ENCODE measurements at places on chromosomes 13 and 19.

DNA sequence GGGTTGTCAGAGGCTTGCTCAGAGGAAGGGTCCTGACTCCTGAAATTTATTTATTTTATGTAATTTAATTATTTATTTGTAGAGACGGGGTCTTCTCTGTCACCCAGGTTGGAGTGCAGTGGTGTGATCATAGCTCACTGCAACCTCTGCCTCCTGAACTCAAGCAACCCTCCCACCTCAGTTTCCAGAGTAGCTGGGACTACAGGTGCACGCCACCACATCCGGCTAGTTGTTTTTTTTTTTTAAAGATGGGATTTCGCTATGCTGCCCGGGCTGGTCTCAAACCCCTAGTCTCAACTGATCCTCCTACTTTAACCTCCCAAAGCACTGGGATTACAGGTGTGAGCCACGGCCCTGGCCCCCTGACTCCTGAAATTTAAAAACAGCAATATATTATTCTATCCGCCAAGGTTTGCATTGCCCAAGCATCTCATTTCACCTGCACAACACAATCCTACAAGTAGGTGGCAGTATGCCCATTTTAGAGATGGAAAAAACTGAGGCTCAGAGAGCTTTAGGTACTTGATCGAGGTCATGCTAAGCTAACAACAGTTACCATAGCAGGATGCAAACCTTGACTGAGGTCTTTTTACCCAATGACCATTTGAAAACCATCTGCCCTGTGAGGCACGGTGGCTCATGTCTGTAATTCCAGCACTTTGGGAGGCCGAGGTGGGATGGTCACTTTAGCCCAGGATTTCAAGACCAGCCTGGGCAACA, 18.1 kb downstream of the ARHGEF18 start:
- no peak for DNase-seq

GRCh38 chr13:114157869-114158495, 21.1 kb upstream of the CFAP97D2 start:
- DNase-seq = no peak

GRCh38 chr13:51396352-51396751, 56.5 kb downstream of the INTS6 start:
- DNase-seq = no peak

DNA sequence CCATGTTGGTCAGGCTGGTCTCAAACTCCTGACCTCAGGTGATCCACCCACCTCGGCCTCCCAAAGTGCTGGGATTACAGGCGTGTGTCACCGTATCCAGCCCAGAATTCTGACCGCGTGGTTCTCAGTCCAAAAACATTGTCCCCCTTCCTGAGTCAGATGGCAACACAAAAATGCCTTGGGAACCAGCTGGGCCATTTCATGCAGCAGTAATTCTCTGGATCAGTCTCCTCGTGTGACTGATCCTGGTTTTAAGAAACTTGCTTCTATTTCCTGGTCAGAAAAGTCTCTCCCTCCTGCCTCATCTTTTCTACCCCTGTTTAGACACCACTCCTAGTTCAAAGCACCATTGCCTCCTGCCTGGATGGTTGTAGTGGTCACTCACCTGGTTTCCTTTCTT, 60.9 kb upstream of the USP29 start:
- no peak for DNase-seq

DNA sequence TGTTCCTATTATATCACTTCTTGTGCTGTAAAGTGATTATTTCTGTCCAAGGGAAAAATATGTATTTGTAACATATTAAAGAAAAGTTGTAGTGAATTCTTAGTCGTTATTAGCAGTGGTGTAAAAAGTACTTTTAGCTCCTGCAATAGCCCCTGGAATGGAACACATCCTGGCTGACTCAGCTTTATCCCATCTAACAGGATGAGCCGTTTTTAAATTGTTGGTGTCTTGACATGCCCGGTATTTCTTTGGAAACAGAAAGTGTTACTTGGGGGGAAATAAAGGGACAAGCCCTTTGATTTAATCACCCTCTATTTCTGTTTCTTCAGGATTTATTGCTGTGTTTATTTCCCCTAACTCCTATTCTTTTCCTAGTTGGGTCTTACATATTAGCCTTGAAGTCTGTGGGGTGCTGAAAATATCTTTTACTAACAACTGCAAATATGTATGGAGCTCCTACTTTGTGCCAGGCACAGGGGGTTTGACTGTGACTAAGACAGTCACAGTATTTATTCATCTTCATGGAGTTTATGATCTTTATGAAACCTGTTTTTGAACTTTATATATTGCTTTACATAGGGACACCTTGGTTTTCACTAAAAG, 17.9 kb downstream of the COG3 start:
- no peak for DNase-seq

Measured in non-pigmented ciliary epithelial cell (primary cell).